Stimulated activated CD4-positive, alpha-beta T cell treated with anti-CD3 and anti-CD28 coated beads, Interleukin-2, amount 100 ng/mL, for 24 hours (primary cell): ENCODE measurements at places on chromosomes 5 and 9.

- no peak for DNase-seq
These were observed 56.1 kb downstream of the DOCK8 start for GRCh38 chr9:270657-271237.

DNA sequence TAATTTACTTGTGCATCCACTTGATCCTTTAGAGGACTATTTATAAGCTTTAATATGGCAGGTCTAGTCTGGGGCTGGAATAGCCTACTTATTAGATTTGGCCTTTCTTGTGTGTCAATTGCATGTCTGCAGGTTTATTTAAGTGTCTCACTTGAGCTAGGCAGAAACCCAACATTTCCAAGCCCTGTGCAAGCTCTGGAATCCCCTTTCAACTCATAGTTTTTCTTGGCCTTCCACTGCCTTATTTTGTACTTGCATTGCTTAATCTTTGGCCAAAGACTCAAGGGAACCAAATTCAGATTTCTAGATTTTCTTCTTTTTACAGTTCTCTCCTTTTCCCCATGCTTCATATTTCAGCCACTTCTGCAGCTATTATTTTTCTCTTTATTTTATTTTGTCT is 102.4 kb upstream of the RFX3 start:
- no peak for DNase-seq

DNA sequence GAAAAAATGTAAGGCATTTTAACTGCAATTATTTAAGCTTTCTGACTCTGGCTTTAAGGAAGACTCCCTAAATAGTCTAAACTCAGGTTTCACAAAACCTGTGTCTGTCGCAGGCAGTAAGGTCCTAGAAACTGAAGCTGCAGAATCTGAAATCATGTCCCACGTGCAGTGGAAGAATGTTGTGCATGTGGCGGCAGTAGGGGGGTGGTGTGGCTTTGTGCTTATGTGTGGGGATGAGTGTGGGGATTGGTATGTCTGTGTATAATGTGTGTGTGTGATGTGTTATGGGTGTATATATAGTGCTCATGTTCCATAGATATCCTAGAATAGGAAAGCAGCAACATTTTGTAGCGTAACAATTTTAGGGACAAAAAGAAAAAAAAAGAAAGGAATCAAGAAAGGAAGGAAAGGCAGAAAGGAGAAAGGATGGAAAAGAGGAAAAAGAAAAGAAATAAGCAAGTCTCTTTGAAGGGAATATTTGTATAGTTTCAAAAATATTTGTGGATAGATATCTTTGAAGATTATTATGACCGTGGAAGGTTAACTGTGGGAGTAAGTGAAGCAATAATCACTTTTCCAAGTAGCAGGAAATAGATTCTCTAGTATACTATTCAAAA is 6.6 kb downstream of the ANKDD1B start:
- DNase-seq: no peak

DNA sequence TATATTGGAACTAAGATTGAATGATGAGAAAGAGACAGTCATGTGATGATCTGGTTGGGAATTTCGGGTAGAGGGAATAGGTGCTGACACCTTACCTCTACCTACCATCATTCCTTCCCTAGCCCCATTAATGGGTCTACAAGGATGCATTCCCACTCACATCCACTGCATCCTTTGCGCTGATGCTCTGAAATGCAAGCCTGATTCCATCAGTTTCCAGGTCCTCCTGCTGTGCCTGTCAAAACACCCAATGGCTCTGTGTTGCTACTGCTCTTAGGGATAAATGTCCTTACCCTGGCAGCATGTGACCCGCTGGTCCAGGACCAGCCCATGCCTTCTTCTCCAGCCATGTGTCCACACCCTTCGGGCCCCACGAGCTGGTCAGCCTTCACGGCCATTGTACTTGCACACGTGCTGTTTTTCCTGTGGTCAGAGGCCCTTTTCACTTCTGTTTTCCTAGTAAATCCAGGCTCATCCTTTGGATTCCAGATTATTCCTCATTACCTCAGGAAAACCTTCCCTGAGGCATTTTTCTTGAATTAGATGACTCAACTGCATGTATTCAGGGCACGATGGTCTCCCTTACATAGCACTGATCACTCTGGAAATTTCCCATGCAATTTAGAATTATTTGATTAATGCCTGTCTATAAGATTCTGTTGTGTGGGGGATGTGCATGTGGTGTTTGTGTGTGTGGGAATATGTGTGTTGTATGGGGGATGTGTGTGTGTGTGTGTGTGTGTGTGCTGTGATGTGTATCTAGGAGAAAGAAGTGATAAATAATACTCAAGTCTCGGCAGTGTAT is 185.0 kb downstream of the DIRAS2 start:
- DNase-seq: no peak

DNA sequence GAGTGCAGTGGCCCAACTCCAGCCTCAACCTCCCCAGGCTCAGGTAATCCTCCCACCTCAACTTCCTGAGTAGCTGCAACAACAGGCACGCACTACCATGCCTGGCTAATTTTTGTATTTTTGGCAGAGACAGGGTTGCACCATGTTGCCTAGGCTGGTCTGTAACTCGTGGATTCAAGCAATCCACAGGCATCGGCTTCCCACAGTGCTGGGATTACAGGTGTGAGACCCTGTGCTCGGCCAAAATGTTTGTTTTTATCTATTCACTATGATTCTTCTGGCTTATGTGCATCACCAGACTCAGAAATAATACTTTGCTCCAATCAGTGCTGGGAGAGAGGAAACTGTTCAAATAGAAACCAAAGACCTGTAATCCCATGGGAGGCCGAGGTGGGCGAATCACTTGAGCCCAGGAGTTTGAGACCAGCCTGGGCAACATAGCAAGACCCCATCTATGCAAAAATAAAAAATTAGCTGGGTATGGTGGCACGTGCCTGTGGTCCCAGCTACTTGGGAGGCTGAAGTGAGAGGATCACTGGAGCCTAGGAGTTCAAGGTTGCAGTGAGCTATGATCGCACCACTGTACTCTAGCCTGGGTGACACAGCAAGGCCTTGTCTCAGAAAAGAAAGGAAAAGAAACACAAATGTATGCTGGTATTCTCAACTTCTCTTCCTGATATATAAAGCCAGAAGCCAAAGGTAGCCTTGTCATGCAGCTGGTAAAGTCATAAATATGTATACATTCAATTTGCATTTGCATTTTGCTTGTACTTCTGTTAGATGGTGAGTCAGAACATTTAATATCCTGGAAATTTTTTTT is 4.5 kb downstream of the PIP5K1B start:
- no peak for DNase-seq

DNA sequence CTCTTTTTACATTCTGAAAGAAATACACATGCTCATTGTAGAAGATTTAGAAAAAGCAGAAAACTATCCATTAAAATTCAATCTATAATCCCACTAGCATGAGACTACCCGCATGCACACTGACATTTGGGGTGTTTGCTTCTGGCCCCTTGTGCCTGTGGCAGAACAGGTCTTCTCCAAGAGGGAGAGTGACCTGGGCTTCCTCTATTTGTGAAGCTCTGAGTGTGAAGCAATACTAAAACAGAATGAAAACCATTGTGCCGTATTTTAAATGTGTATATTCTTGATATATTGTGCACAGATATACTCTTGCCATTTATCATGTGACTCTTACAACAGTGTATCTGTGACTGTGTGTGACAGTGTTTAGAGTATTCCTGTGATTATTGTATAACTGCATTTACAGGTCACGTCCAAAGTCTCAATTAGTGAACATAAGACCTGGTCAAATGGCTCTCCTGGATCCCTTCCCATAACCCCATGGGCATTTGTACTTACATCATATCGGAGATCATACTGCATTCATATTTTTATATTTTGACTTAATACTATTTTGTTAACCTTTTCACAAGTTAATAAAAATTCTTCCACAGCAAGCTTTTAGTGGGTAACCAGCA is 14.7 kb upstream of the CPEB4 start:
- DNase-seq: no peak
